ENCODE measurements at places on chromosomes 2 and 18.

GRCh38 chr2:11910971-11911370 is 164.5 kb downstream of the LPIN1 start:
- no peak for DNase-seq

DNA sequence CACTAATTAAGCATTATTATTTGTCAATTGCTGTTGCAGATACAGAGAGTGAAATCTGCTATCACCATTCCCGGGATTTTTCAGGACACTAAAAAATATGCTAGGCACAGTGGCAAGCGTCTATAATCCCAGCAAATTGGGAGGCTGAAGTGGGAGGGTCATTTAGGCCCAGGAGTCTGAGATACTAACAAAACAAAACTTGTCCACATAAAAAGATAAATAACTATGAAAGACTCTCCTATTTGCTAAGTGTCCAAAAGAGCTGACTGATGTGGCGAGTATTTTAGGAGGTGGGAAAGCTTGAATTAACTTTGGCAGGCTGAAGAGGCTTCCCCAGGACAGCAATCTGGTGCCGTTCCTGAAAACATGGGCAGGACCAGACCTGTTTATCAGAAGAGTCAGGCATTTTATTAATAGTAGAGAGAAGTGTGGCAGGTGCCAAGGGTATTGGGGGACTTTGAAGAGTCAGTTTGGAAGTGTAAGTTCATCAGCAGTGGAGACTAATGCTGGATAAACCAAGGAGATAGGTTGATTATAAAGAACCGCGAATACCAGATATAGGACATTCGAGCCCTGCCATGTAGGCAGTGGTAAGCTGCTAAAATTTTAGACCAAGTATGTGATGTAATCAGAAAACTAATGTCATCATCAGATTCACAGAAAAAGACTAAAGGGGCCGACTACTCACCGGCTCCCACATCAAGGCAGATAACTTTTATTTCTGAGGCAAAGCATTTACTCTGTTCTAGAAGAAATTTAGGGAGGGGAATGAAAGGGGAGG is 201.8 kb downstream of the EPHA4 start:
- DNase-seq: no peak

DNA sequence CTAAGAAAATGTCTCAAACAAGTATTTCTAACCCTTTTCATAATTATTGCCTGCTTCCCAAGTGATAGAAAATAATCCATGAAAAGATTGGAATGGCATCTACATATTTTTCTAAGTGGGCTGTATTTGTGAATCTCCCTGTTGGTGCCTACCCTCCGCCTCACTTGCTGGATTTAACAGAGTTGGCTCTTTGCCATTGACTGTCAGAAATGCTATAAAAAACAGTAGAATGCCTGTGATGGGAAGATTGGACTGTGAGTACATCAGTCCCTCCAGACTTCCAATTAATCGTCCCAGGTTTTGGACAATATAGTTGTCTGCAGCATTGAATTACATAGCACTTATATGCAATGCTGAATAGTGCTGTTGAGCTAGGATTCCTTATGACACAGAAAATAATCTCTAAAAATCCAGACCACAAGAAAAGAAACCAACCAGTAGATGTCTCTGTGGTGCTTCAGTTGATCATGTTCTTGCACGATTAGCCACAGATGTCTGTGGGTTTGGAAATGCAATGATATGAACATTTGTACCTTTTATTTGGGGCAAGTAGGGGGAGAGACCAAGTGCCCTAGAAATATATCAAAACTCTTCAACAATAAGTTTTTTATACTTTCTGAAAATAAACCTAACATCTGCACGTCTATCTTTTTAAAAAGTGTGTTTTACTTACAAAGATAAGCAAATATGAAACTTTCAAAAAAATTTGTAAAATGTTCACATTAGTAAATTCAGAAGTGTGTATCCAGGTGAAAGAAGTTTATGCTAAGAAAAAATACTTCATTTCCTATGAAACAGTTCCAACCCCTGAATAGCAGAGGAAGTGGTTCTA is 88.5 kb downstream of the DYNAP start:
- DNase-seq: peak; percentile 41

- DNase-seq: no peak
Measured at GRCh38 chr18:62759704-62760402, 44.5 kb downstream of the PHLPP1 start.

GRCh38 chr2:98263362-98263761 is 82.9 kb upstream of the CNGA3 start:
- no peak for DNase-seq

- DNase-seq: no peak
Measured at GRCh38 chr2:184187421-184187971, 410.8 kb upstream of the ZNF804A start.

GRCh38 chr2:217941339-217941738 is 61.5 kb downstream of the TNS1 start:
- no peak for DNase-seq

GRCh38 chr18:58106289-58107070 is 62.5 kb downstream of the NEDD4L start:
- DNase-seq: no peak

DNA sequence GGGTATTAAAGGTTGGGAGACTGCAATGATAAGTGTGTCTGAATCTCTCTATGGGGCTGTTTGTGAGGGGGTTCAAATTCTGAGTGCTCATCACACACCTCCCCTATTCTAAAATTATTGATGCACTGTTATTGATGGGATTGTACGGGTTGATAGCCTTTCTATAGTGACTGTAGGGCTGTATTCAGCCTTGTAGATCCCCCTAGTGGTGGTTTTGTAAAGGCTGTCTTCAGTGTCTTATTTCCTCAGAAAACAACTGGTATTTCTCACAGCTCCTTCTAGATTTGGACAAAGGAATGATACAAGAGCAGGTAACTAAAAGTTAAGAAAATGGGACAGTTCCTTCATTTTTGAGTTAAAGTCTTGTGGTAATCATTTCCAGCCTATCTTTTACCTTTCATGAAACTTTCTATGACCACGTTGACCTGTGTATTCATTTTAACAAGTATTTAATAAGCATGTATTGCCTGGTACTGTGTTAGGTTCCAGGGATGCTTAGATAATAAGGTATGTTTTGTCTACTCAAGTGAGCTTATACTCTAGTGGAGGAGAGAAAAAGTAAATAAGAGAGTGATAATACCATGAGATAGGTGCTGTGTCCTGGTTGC is 21.2 kb downstream of the SMAD4 start:
- DNase-seq: no peak

- no peak for DNase-seq
Measured at GRCh38 chr2:9332136-9332852, 91.0 kb downstream of the ITGB1BP1 start.

Measured in right kidney (tissue), 9 donors.